ENCODE measurements at places on chromosomes 3 and 15.

GRCh38 chr3:51955175-51955892 is at the start of gene GPR62:
Gene GPR62, plus strand, starts transcription at chr3:51955381. Its CDS starts 272 bp downstream, at chr3:51955653.
- DNase-seq, result no peak

GRCh38 chr3:64070704-64071103 is 47.4 kb upstream of the PSMD6 start:
- DNase-seq, result no peak

DNA sequence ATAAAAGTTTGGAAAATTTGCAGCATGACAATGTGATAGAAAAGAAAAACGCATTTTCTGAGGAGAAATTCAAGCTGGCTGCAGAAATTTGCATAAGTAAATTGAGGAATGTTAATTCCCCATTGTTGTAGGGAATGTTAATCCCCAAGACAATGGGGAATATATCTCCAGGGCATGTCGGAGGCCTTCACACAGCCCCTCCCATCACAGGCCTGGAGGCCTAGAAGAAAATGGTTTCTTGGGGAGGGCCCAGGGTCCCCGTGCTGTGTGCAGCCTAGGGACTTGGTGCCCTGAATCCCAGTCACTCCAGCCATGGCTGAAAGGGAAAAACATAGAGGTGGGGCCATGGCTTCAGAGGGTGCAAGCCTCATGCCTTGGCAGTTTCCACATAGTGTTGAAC is 101.1 kb downstream of the BOC start:
- DNase-seq, result no peak

GRCh38 chr15:63212050-63213004 is 22.9 kb downstream of the RAB8B start:
- DNase-seq, result no peak

GRCh38 chr3:110697961-110698360 is 373.7 kb upstream of the NECTIN3 start:
- no peak for DNase-seq

- peak; percentile 58 for DNase-seq
Measured at GRCh38 chr3:52533623-52534280, at the start of gene NT5DC2. Gene NT5DC2, minus strand, starts transcription at chr3:52533857. Its CDS starts 120 bp downstream, at chr3:52533737.

DNA sequence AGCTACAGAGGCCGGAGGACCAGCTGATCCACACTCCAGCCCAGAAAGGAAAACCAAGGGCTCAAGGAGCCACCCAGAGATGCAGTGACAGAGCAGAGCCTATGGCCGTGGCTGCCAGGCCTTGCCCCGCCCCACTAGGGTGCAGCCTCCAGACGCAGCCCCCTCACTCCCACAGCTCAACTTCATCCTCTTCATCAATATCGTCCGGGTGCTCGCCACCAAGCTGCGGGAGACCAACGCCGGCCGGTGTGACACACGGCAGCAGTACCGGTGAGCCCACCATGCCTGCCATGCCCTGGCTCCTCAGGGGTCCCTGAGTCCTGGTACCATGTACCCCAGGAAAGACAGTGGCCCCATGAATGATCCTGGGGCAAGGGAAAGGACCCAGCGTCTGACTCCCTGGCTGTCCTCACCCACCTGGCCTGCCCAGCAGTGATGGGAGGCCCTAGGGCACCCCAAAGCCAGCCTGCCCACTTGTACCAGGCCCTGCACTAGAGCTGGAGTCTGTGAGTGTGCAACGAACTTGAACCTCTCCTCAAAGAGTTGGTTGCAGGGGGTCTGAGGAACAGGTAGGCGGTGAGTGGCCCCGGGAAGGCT is 24.2 kb downstream of the PTH1R start:
- no peak for DNase-seq

GRCh38 chr15:31463521-31464102 is 137.0 kb downstream of the KLF13 start:
- no peak for DNase-seq

DNA sequence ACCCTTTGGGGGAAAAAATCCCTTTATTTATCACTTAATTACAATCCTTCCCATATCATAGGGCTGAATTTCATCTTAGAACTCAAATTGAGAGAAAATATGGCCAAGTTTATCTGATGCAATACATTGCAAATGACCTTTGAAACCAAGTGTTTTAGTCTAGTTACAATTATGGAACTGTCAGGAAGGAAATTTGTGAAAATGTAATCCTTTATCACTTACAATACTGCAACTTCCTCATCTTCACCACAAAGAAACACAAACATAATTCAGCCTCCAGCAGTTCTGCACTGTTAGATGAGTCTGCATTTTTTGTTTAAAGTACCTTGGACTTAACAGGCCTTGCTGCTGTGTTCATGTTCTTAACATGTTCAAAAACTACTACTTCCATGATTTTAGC is 4.6 kb downstream of the CCPG1 start:
- no peak for DNase-seq

- DNase-seq, result no peak
Measured at GRCh38 chr15:40242601-40243000, 3.7 kb downstream of the PAK6 start.

- no peak for DNase-seq
Measured at GRCh38 chr15:77004189-77004588, 9.3 kb downstream of the PSTPIP1 start.

DNA sequence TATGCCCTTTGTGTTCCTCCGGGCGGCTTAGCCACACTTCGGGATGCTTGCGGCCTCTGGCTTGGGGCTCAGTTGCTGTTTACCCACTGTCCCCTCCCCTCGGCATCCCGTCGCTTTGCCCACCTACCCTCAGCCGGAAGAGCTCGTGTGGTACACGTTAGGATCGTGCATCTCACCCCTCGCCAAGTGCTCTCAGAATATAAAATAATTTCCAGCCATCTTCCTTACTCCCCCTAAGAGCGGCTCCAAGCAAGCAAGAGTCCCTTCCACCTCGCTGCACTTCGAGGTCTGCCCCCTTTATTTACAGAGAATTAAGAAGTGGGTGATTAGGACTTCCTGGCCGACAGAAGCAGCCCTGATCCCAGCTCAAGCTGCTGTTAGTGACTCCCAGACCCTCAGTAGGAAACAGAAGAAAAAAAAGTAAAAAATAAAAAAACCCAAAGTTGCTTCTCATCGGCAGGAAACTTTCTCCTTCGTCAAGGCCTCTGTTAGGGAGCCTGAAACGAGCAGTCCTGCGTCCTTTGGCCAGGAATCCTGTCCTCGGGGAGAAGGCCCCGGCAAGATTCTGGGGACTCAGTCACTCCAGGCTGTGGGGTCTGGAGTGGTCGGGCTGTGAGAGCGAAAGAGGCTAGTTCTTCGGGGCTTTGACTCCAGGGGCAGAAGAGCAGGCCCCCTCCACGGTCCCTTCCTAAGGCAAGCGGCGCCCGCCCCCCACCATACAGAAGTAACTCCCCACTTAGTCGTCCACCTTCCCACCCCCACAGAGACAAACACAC is 3.0 kb downstream of the MEIS2 start:
- DNase-seq, result no peak

DNA sequence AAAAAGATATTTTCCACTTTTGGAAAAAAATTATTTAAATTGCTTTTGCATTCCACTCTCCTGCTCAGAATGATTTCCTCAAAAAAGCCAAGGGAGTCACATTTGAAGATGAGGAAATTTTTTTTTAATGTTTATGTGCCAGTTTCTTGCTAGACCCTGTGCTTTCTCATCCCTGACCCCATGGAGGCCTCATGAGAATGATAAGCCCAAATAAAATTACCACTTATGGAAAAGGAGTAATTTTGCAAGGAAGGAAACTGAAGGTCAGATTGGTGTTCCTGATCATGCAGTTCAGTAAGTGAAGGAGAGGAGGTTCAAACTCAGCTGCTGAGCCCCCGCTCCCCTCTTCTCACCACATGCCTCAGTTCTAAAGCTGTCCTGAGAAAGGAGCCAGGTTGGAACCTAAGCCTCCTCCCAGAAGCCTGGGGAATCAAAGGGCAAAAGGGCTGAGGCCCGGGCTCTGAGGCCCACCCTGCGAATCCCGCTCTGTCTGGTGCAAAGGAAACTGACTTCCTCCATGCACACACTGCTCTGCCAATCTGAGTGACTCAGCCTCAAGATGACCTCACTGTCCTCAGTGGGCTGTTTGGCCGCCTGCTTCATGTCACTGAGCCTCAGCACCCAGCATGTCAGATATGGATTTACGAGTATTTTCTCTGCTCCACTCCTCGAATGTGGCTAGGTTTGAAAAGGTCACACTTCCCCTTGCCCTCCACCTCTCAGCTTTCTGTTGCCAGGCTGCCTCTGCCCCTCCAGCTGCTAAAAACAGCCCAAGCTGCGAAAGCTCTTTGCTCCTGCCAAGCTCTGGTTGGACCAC is 56.9 kb upstream of the FLNB start:
- no peak for DNase-seq

- no peak for DNase-seq
Measured at GRCh38 chr3:8345398-8345797, 156.2 kb upstream of the LMCD1 start.

DNA sequence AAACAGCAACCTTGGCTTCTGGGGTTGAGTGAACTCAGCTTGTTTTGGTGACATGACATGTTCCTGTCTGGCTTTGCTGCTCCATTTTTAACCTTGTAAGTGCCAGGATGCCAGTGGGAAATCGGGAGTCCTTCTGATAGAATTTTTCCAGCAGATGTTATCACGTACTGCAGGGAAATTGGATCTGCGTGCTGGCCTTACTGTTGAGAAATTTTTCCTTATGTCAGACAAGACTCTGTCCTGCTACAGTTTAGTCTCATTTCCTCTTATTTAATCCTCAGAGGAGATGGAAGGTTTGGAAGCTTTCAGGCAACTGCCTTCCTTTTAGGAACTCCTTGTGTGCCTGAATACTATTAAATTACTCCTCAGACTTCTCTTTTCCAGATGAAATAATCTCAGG is 80.6 kb downstream of the PGPEP1L start:
- DNase-seq, result no peak

- no peak for DNase-seq
Measured at GRCh38 chr3:21020681-21021080, 730.3 kb downstream of the ZNF385D start.

- DNase-seq, result no peak
Measured at GRCh38 chr3:165716592-165716991, 120.6 kb downstream of the BCHE start.

DNA sequence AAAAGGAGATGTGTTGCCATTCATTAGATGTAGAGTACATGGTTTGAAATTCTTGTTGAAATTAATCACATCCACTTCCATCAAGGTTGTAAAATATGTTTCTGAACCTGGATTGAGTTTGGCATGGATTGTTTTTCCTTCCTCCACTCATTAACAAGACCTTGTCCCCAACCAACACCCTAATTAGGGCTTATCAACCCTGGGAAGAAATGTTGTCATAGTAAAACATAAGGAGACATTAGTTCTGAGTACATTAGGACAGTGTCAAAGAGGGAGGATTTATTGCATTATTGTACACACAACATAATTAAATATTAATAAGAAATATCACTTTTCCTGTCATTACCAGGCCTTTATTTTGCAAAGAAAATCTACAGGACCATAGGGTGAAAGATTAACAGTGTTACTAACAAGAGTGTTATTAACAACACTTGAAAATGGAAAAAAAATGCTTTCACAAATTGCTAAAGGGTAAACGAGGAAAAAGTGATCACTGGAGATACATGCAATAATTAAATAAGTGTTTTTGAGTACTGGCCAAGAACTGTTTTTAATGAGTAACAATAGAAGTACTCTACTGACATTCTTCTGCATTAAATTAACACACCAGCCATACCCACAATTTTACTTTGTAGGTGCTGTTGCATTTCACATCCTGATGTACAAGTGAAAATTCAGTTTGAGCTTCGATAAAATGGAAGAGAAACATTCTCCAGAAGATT is 30.4 kb upstream of the WDR72 start:
- no peak for DNase-seq

GRCh38 chr3:98182196-98182595 is 15.7 kb downstream of the OR5H15 start:
- no peak for DNase-seq

All from activated CD8-positive, alpha-beta memory T cell treated with anti-CD3 and anti-CD28 coated beads for 48 hours (primary cell).